ENCODE measurements at places on chromosomes 1 and 21. TPM values are rescaled to one million over a fixed set of nuclear protein-coding genes. Genes with fewer than 3 reads are reported as not detected.

GJA8 gene
- not detected for total RNA-seq

PRAMEF9 gene
- not detected for total RNA-seq

METTL18 gene
- total RNA-seq, result 7.4 TPM

CBR3 gene
- 1.7 TPM for total RNA-seq

GPR153 gene
- 6.1 TPM for total RNA-seq

PADI4 gene
- 0.44 TPM for total RNA-seq

SLC26A9 gene
- not detected for total RNA-seq

ADCY10 gene
- 0.30 TPM for total RNA-seq

LCE5A gene
- total RNA-seq, result not detected

PTTG1IP gene
- total RNA-seq, result 83.4 TPM

FAM43B gene
- not detected for total RNA-seq

KCNE2 gene
- total RNA-seq, result not detected

ABCA4 gene
- total RNA-seq, result 0.22 TPM

BSND gene
- total RNA-seq, result not detected

VWA5B1 gene
- not detected for total RNA-seq

GBP3 gene
- total RNA-seq, result 1.2 TPM
